ENCODE measurements at places on chromosomes 6 and 20.
A peak's percentile ranks its signal among the peaks of the same experiment; 100 is the strongest.

DNA sequence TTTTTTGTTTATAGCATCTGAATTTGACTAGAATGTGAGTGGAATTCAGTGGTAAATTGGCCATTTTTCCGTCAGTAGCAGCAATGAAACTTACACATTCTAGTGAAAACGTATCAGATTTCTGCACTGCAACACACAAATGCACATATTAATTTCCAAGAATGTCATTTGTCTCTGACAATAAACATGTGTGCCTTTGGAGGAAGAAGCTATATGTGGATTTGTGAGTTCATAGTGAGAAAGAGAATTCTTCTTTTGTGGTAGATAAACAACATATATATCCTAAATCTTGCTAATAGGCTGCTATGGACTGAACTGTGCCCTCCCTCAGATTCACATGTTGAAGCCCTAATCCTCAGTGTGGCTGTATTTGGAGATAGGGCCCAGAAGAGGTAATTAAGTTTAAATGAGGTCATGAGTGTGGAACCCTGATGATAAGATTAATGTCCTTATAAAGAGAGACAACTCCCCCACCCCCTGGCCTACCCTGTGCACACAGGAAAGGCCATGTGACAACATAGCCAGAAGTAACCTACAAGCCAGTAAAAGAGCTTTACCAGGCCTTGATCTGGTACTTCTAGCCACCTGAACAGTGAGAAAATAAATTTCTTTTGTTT lies 200.2 kb upstream of the EYA4 start:
- no peaks in the 10 kb centered on the region for H3K4me1 ChIP-seq
- no peaks in the 10 kb centered on the region for H3K27me3 ChIP-seq
- H3K4me3 ChIP-seq, result no peak overlapping the region
- H3K36me3 ChIP-seq, result no peaks in the 10 kb centered on the region
- DNase-seq, result no peak

DNA sequence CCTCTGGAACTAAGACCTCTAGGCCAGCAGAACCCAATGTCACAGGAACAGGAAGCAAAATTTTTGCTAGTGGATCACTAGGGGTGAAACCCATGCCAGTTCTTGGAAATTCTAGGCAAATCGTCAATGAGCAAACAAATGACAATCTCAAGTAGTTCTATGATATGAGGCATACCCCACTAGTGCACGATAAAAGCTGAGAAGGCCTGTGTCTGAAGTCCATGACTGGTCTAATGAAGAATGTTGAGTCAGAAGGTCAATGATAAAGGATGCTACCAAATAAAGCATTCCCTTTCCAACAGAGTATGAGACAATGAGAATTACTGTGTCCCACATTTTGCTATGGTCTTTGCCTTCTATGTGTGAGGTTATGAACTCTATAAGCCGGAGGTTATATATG lies 149.4 kb upstream of the NOX3 start:
- no peaks in the 10 kb centered on the region for H3K36me3 ChIP-seq
- peaks cover 18% of the 10 kb centered on the region for H3K4me1 ChIP-seq
- peak overlapping the region; percentile 57 for H3K27ac ChIP-seq
- H3K27me3 ChIP-seq, result no peaks in the 10 kb centered on the region
- no peak overlapping the region for H3K4me3 ChIP-seq

- H3K27me3 ChIP-seq, result no peaks in the 10 kb centered on the region
- no peak for DNase-seq
- H3K27ac ChIP-seq, result no peak overlapping the region
- peaks cover 39% of the 10 kb centered on the region for H3K4me1 ChIP-seq
- H3K4me3 ChIP-seq, result no peak overlapping the region
These were observed 464.6 kb downstream of the CDKAL1 start for GRCh38 chr6:20998748-20999448.

GRCh38 chr6:130514712-130515111 lies 148.9 kb downstream of the TMEM200A start:
- 0 out of 2 replicates have a peak, but pooled peaks cover 8% of the 10 kb centered on the region for H3K36me3 ChIP-seq
- H3K27ac ChIP-seq, result no peak overlapping the region
- no peaks in the 10 kb centered on the region for H3K27me3 ChIP-seq
- H3K4me1 ChIP-seq, result peaks cover 36% of the 10 kb centered on the region
- H3K4me3 ChIP-seq, result no peak overlapping the region

DNA sequence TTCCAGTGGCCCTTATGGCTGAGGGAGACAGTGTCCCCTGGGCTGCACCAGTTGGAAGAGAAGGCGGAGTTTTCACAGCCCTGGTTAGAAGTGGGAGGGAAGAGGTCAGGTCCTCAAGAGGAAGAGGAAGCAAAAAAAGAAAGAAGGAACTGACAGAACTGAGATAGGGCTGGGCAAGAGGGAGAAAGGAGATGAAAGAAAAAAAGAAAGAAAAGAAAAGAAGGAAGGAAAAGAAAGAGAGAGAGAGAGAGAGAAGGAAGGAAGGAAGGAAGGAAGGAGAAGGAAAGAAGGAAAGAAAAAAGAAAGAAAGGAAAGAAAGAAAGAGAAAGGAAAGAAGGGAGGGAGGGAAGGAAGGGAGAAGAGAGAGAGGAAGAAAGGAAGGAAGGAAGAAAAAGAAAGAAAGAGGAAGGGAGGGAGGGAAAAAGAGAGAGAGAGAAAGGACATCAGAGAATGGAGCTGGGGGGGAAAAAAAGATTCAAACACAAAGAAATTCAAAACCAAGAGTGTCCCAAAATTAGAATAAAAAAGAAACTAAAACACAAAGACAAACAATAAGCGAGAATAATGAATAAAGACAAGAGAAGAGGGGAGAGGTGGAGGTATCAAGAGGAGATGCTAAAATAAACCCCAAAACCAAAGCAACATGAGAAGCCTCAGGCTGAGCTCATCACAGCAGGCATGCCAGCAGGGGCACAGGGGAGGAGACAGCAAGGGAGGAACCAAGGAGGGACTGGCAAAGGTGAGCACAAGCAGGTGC lies 5.3 kb upstream of the FUCA2 start:
- H3K36me3 ChIP-seq, result no peaks in the 10 kb centered on the region
- peaks cover 27% of the 10 kb centered on the region for H3K4me1 ChIP-seq
- H3K4me3 ChIP-seq, result no peak overlapping the region
- peaks cover 15% of the 10 kb centered on the region for H3K27me3 ChIP-seq
- H3K27ac ChIP-seq, result no peak overlapping the region
- DNase-seq, result no peak

DNA sequence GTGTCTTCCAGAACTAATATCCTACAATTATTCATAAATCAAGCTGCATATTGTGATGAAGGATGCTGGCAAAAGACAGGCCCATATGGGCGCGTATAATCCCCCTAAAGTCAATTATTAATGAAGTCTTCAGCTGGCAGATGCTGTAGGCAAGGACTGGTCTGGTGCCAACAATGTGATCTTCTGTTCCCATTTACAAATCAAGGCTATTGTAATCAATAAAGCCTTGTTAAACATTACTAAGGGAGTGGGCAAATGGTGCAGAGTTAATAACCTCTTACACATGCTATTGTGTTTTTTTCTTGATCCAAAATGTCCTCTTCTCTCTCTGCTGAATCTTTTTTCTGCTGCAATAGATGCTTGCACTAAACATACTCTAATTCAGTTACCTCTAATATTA lies 119.0 kb downstream of the ALDH8A1 start:
- DNase-seq, result no peak
- H3K27me3 ChIP-seq, result peaks cover 2% of the 10 kb centered on the region
- no peak overlapping the region for H3K4me3 ChIP-seq
- H3K36me3 ChIP-seq, result no peaks in the 10 kb centered on the region
- peaks cover 26% of the 10 kb centered on the region for H3K4me1 ChIP-seq

- H3K27ac ChIP-seq, result no peak overlapping the region
- no peak for DNase-seq
- H3K4me3 ChIP-seq, result no peak overlapping the region
- H3K4me1 ChIP-seq, result peaks cover 11% of the 10 kb centered on the region
- H3K27me3 ChIP-seq, result no peaks in the 10 kb centered on the region
These were observed 654.4 kb upstream of the SLC35B3 start for GRCh38 chr6:9089724-9090123.

- no peaks in the 10 kb centered on the region for H3K36me3 ChIP-seq
- H3K4me3 ChIP-seq, result no peak overlapping the region
- no peak for DNase-seq
These were observed 51.2 kb upstream of the PRND start for GRCh38 chr20:4670469-4670868.

DNA sequence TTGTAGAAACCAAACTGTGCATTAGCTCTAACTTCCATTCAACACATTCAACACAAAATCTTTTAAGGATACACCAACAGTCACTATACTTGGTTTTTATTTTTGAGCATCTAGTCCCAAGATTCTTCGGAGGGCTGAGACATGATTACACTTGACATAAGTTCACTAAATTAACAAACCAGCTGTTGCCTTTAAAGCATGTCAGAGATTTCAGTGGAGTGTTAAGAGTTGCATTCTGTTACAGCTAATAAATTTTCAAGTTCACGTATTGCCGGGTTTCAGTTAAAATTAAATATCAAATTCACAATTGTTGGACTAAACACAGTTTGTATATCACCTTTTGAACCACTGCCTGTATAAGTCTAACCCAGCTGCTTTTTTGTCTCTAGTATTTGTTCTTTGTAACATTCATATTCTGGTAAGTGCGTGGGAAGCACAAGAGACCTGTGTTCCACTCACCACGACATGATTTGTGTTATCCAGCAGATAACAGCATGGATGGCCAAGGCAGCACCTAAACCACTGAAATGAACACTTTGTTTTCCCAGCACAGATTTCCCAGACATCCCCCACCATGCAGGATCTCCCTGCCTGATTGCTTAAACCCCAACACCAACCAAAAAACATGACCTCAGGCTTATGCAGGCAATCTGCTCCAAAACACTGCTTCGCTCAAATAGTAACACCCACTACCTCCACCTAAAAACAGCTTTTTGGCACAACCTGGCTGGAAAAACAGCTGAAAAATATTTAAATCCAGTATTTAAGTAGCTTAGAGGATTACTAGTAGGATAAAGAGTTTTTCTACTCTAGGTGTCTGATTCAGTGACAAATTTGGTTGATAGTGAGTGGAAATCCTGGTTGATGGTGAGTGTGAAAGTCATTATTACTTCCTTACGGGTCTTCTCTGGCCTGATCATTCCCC lies 286.5 kb upstream of the NT5E start:
- H3K4me1 ChIP-seq, result no peaks in the 10 kb centered on the region
- no peak for DNase-seq
- H3K4me3 ChIP-seq, result no peak overlapping the region
- H3K27ac ChIP-seq, result no peak overlapping the region
- no peaks in the 10 kb centered on the region for H3K36me3 ChIP-seq
- peaks cover 6% of the 10 kb centered on the region for H3K27me3 ChIP-seq

GRCh38 chr20:25178563-25179438 lies 16.7 kb upstream of the ENTPD6 start:
- H3K27ac ChIP-seq, result peak overlapping the region; percentile 67
- H3K4me1 ChIP-seq, result peaks cover 24% of the 10 kb centered on the region
- peaks cover 15% of the 10 kb centered on the region for H3K36me3 ChIP-seq

GRCh38 chr20:56974499-56975250 lies 291.8 kb downstream of the BMP7 start:
- peaks cover 34% of the 10 kb centered on the region for H3K27me3 ChIP-seq
- no peak overlapping the region for H3K4me3 ChIP-seq
- no peaks in the 10 kb centered on the region for H3K36me3 ChIP-seq
- H3K27ac ChIP-seq, result no peak overlapping the region
- peak; percentile 52 for DNase-seq

DNA sequence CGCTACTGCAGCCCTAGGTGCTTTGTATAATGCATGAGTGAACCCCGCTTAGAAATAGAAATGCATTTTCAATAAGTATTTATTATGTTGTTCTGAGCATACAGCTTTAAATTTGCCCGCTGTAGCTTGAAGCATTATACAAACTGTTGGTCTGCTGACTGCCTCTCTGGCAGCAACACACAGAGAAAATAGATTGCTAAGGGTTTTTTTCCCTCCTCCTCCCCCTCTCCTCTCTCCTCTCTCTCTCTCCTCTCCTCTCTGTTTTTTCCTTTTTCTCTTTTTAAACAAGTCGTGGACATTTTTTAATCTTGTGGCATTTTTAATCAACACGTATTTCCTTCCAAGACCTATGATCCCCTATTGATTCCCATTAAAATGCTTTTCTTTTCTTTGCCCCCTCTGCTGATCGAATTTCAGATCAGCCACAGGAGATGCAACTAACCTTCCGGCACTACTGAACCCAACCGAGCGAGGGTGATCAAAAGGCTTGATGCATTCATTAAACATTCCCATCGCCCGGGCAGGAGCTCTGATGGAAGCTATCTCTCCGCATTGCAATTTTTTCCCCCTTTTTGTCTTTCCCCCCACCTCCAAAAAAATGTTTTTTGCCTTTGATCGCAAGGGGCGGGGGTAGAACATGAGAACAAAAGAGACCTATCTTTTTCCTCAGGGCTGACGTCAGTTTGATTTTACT lies 90.7 kb upstream of the ARID1B start:
- H3K4me3 ChIP-seq, result peak overlapping the region; percentile 93
- peak overlapping the region; percentile 92 for H3K27ac ChIP-seq
- no peaks in the 10 kb centered on the region for H3K36me3 ChIP-seq
- DNase-seq, result peak; percentile 46
- H3K27me3 ChIP-seq, result peaks cover 6% of the 10 kb centered on the region

GRCh38 chr6:101683884-101684283 lies 290.4 kb downstream of the GRIK2 start:
- no peak overlapping the region for H3K27ac ChIP-seq
- peaks cover 5% of the 10 kb centered on the region for H3K36me3 ChIP-seq
- H3K4me1 ChIP-seq, result peaks cover 4% of the 10 kb centered on the region

DNA sequence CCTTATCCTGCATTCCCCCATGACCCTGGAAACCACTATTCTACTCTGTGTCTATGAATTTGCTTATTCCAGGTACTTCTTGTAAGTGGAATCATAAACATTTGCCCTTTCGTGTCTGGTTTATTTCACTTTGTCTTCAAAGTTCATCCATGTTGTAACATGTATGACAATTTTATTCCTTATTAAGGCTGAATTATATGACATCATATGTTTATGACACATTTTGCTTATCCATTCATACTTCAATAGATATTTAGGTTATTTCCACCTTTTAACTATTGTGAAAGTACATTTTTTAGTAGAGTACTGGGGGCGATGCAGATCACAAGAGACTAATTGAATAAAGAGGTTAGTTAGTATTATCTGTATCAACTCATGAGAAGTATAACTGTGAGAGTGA lies 591.6 kb downstream of the UTRN start:
- peaks cover 7% of the 10 kb centered on the region for H3K36me3 ChIP-seq
- H3K4me3 ChIP-seq, result no peak overlapping the region

DNA sequence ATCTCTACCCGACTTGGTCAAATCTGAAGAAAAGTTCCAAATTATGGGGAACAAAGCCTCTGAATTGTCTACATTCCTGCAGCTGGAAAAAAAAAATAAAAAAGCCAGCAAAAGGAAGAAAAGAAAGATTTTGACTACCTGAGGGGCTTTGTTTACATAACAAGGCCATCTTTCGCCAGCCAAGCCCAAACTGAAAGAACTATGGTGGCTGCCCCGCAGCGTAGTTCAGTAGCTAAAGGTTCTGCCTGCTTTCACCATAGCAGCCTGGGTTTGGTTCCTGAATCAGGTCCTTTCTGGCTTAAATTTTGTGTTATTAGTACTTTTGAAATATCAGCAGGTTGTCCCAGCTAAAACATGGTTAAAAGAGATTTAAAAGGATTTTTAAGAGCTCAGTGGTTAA lies 35.4 kb downstream of the ZNF133 start:
- no peaks in the 10 kb centered on the region for H3K4me1 ChIP-seq
- peaks cover 4% of the 10 kb centered on the region for H3K36me3 ChIP-seq
- no peaks in the 10 kb centered on the region for H3K27me3 ChIP-seq
- DNase-seq, result no peak
- no peak overlapping the region for H3K27ac ChIP-seq
